Activated gamma-delta T cell treated with Interleukin-2 at 50 U/mL for 16 hours (primary cell): ENCODE measurements at places on chromosomes 5 and 9.

DNA sequence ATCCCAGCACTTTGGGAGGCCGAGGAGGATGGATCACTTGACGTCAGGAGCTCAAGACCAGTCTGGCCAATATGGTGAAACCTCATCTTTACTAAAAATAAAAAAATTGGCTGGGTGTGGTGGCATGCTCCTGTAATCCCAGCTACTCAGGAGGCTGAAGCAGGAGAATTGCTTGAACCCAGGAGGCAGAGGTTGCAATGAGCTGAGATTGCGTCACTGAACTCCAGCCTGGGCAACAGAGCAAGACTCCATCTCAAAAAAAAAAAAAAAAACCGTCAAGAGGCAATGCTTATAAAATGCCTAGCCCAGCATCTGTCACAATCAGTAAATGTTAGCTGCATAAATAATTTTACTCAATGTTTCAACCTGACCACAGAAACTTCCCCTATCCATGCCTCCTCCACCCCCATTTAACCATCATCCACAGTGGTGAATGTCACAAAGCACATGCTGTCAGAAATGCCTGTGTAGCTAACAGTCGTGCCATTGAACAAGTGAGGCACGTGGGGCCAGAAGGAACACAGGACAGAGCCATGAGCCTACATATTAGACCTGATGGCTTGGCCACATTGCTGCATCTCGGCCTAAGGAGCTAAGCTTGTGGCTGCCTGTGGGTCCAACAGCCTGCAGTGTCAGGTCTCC lies 16.8 kb upstream of the TCOF1 start:
- no peak for DNase-seq

DNA sequence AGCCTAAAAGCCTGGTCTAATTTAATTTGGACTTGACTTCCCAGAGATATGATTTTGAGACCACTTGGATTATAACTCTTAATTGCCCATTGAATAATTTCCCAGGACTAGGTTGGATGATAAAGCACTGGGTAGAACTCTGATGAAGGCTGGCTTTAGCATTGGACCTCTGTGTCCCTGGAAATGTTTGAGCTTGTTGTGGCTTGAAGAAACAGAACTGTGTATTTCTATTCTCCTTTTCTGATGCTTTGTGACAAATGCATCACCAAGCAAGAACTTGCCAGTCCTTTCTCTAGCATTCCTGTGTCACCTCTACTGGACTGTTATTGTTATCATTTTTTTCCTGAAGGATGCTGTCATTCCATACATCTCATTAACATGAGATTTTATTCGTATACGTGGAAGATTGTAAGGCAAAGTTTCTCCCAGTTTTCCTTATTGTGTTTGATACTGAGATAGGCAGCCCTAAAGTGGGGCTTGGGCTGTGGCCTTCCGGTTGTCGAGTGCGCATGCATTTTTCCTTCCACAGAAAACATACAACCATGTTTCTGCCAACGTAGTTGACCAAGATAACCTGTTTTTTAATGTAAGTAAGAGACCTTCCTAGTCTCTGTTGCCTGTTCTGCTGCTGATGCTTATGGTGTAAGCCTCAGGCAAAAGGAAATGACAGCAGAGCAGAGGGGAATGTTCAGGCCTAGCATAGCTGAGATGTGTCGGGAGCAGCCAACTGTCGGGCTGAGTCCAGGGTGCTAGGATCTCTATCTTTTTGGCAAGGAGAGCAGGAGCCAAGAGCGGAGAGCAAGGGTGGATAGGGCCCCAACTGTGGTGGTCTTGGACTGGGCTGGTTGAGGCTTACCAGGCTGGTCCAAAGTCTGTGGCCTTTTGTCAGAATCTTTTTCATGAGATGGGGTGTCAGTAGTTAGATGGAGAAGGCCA lies 2.3 kb downstream of the NTRK2 start:
- no peak for DNase-seq

DNA sequence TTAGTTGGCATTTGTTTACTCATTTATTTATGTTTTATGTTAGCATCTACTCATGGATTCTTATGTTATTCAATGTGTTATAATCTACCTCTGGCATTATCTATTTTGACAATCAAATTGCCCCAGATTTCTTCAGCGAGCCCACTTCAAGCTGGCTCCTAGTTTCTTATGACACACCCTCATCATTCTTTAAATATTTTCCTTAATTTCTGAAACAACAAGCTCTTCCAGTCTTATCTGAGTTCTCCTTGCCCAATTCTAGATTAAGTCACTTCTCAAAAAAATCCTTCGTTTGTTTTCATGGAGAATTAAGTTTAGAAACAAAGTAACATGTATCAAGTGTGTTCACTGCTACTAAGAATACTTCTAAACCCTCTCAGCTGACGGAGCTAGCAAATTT lies 229.8 kb downstream of the SEMA5A start:
- DNase-seq = no peak

- no peak for DNase-seq
These were observed 17.5 kb downstream of the LCP2 start for GRCh38 chr5:170280011-170280493.

DNA sequence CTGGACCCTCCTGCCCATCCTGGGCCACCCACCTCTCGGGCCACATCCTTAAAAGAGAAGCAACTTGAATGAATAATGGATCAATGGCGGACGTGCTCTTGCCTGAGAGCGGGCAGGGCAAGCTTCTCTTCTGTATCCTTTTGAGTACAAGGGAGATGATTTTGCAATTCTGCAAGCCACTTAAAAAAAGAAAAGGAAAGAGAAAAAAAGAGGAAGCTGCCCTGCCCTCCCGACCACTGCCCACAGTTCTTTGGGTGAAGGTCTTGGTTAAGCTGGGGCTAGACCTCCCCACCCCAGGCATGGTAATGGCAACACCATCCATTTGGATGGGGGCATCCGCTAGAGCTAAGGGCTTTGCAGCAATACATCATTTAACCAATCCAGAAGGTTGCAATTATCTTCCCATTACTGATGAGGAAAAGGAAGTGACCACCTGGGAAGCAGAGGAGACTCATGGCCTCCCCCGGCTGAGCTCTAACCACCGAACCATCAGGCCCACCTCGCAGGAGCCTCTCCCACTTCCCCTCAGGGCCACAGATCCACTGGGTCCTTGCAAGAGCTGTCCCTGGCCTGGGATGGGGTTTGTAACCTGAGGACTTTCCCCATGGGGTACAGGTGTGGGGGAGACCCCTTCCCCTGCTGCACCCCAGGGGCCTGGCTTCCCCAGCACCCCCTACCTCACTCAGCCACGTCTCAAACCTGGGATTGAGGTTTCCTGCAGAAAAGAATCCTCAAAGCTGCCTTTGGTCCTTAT lies 27.8 kb upstream of the LAMC3 start:
- DNase-seq = no peak

DNA sequence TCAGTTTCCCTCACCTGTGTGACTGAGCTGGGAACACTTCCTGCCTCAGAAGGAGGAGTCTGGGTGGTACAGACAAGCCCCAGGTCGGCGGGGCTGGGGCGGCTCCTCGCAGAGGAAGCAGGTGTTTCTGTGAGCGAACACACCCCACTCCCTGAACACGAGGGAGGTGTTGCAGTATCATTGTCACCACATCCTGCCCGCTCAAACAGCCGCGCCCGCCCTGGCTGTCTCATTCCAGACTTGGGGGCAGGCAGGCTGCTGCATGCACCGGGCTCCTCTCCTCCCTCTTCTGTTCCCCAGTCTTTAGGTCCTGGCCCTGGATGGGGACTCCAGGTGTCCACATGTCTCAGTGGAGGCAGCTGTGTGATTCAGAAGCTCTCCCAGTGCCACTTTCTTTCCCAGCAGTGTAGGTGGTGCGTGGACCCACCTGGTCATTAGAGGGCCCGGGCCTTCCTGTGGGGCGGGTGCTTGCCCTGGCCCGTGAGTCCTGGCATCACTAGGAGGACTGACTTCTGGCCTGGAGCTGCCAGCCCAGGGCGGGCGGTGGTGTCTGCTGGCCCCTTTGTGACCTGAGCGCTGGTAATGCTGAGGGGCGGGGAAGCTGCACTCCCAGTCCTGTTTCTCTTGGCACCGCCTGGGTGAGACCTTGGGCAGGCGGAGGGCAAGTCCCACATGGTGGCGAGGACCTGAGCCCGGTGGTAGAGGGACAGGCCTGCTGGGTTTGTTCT lies 18.3 kb upstream of the PHYHD1 start:
- peak; percentile 89 for DNase-seq

GRCh38 chr9:95213117-95213516 lies 104.4 kb downstream of the FANCC start:
- DNase-seq = no peak

GRCh38 chr5:113245427-113246225 lies 189.2 kb downstream of the TSSK1B start:
- DNase-seq = no peak

DNA sequence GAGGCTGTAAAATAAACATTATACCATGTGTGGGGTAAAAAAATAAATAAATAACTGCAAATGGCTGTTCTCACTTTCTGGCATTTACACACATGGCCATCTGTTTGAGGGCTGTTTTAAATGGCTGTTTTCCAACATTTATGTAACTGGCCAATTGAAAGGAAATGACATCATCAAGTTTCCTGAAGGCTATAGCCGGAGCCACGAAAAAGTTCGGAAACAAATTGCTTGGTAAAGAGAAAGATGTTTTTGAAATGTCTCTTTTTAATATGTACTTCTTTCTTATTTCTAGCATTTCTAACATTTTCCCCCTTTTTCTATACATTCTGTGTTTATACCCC lies 95.4 kb upstream of the DAB2 start:
- no peak for DNase-seq

GRCh38 chr9:7739595-7739994 lies 60.0 kb downstream of the DMAC1 start:
- no peak for DNase-seq

GRCh38 chr5:41773799-41774198 lies 96.4 kb downstream of the OXCT1 start:
- no peak for DNase-seq

- no peak for DNase-seq
These were observed 62.3 kb downstream of the TENT4A start for GRCh38 chr5:6775571-6775970.

DNA sequence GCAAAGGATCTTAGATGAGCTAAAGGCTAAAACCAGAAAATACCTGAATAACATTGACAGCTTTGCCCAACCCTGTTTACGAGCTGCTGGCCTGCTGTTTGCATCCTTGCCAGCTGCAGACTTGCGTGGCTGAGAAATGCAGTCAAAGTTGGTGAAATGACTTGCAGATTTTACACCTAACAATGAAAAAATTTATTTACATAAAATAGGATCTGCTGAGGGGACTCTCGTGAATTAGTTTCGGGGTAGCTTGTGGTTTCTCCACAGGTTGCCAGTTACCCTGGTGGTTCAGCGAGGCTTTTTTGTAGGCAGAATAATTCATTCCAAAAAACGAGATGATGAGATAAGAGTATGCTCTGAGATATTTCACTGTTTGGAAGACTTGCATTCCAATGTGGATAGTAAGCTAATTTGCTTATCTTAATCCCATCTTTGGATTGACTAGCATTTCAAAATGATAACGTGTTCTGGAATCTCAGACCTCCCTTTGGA lies 65.7 kb upstream of the FANCC start:
- no peak for DNase-seq

- no peak for DNase-seq
These were observed 183.0 kb upstream of the FTMT start for GRCh38 chr5:121668635-121669034.

DNA sequence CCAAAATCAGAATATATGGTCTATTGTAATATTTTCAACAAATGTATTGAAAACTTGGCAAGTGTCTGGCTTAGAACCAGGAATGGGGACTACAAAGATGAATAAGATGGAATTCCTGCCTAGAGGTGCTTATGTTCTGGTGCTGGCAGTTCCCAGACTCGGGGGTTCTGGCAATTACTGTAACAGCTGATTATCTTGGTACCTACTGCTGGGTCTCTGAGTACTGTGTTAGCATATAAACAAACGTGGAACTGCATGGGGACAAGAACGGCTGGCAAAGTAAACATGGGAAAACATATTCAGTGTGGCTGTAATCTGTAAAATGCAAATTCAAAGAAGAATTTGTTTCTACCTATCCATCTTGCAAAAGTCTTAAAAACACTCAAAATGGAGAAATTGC lies 89.9 kb downstream of the SLC24A2 start:
- DNase-seq = no peak

DNA sequence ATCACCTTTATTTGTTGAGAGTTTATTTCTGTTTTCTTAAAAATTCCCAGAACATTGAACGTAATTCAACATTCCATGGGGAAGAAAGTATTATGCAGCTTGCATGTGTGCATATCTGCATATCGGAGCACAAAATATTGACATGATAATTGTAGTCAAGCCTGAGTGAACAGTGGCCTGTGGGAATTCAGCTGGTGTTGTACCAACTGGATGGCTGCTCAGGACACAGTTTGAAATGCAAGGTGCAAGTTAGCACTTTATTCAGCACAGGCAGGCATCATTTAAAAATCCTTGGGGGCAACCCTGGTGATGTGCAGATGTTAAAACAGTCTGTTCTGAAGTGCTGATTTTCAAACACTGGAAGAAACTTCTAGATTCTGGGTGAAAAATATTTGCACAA lies 82.4 kb downstream of the CNTLN start:
- DNase-seq = no peak

GRCh38 chr5:92635001-92635461 lies 946.0 kb downstream of the NR2F1-AS1 start:
- no peak for DNase-seq

- DNase-seq = no peak
These were observed 105.7 kb upstream of the ZNF618 start for GRCh38 chr9:113770396-113770795.

- DNase-seq = peak; percentile 27
These were observed 247.7 kb upstream of the ANKRD55 start for GRCh38 chr5:56480705-56481427.

DNA sequence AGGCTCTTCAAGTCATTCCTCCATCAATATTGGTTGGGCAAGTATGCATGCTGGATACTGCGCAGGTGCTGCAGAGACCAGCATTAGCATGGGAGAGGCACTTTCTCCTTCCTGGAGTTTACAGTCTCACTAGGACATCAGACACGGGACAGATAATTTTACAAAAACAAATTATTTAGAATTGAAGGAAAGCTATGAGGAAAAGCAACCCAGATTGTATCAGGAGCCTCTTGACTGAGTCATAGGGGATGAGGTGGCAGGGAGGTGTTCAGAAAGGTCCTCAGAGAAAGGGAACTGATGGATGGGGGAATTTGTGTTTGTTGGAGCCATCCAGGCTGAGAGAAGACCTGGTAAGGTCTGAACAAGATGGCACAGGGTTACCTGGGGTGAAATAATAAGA lies 24.5 kb upstream of the RAB14 start:
- DNase-seq = no peak

- DNase-seq = no peak
These were observed 68.0 kb upstream of the SGCD start for GRCh38 chr5:156258934-156259333.
